ENCODE measurements at places on chromosomes 12 and 14.

DNA sequence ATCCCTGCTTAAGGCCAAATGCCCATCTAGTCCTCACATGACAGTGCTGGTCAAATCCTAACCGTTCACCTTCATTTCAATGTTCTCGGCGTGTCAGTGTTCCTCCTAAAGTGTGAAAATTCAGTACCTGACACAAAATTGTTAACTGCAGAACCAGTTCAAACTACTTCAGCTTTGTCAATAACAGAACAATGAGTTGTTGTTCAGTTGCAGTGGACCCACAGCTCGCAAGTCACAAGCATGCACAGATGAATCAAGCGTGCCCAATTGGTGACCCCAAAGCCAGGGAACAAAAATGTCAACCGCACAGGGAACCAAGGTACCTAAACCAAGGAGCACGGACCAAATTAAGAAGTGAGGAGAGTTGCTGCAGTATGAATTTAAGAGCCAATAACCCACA, 23.2 kb downstream of the NRDE2 start:
- no peak for DNase-seq

- no peak for DNase-seq
Observed at GRCh38 chr12:54038871-54039414, 6.1 kb downstream of the HOXC5 start.

- no peak for DNase-seq
Observed at GRCh38 chr12:118488034-118488433, 111.7 kb downstream of the SUDS3 start.

GRCh38 chr14:105474483-105475268, at the start of gene CRIP2:
Gene CRIP2, plus strand, starts transcription at chr14:105474821. Its CDS starts 42 bp downstream, at chr14:105474863.
- no peak for DNase-seq

- DNase-seq = no peak
Observed at GRCh38 chr12:73308747-73309146, 1036.6 kb downstream of the TRHDE start.

GRCh38 chr12:116700066-116700465, 37.8 kb downstream of the SPRING1 start:
- no peak for DNase-seq

GRCh38 chr12:13537623-13538022, 341.1 kb downstream of the EMP1 start:
- DNase-seq = no peak

GRCh38 chr12:128682548-128683275, 141.0 kb downstream of the SLC15A4 start:
- no peak for DNase-seq

- no peak for DNase-seq
Observed at GRCh38 chr14:68719634-68720384, 73.1 kb downstream of the ZFP36L1 start.

DNA sequence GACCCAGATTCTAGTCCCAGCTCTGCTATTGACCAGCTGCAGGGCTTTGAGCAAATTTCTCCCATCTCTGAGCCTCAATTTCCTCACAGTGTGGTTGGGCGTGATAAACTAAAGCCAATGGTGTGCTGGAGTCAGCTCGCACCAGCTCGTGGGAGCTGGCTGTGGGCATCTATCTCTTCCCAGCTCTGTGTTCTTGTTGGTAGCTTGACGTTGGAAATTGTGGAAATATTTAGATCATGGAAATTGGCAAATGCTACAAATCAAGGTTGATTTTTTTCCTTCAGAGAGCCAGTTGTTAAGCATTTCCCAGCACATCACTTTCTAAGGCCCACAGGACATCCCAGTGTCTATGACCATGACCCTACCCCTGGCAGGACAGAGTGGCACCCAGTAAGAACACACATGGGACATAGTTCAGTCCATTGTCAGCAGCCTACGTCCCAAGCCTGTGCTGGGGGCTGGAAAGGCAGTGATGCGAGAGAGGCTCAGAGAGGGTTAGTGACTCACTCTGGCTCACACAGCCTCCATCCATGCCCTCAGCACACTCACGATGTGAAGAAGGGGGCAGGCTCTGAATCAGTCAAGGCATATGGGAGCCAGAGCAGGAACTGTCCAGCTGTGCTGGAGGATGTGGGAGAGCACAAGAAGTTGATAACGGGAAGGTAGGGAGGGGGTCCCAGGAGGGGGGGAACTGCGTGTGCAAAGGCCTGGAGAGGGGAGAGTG, 77.6 kb downstream of the LGMN start:
- no peak for DNase-seq

- DNase-seq = no peak
Observed at GRCh38 chr12:20305470-20305869, 62.9 kb upstream of the PDE3A start.

DNA sequence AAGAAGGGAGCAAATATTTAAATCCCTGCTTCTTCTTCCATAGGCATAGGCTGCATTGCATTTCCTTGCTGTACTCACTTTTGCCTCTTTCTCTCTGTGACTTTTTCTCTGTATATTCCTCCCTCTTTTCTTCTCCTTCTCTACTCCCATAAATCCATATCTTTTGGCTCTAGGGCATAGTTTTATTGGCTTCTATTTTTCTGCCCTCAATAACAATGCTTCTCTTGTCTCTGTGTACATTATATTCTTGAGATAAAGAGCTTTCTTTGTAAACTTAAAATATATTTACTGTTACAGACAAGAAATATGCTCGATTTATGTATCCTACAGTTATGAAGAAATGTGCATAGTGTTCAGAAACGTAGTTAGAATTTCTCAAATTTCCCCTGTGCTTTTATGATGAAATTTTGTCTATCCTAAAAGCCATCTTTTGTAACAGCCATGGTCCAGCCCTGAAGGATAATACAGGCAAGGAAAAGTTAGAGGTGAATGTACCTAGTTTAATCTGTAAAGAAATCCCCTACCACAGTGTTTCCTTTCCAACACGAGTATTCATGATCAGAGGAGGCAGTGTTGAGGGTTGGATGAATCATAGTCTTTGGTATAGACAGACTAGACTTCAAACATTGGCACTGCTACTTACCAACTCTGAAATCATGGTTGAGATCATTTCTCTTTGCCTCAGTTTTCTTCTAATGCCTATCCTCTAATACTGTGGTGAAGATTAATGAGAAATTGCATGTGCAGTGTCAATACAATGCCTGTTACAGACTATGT, 173.3 kb upstream of the FAR2 start:
- DNase-seq = no peak

GRCh38 chr12:15092826-15093225, 120.0 kb downstream of the PDE6H start:
- no peak for DNase-seq

GRCh38 chr12:77590306-77590705, 240.4 kb upstream of the NAV3 start:
- no peak for DNase-seq

- DNase-seq = no peak
Observed at GRCh38 chr12:15613981-15614380, 175.2 kb downstream of the EPS8 start.

DNA sequence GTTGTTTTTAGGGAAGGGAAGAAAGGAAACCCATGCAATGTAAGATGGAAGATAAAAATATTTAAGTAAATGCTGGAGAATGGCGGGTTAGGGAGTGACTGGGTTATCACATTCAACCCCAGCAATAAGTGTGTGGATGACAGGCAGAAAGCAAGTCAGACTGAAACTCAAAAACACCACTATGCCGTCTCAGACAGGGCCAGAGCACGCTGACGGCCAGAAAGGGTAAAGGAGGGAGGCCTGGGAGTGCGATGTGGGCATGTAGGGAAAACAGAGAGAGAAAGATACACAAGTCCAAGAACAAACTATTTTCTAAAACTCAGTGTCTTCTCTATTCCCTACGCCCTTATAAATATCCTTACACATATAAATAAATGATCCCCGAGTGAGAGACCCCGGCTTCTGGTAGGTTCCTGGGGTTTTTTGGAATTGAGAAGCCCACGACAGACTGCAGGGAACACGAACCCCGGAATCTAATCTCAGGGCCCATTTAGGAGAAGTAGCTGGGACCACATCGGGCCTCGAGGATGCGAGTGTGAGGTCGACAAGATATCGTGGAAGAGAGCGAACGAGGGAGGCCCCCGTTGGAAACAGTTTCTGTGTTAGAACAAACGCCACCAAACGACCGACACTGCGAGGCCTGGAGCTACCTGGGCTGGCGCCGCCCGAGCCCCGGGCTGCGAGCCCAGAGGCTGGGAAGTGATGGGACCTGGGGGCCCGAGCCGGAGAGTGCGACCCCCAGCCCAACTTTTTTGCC, 735 bp upstream of the OTX2 start:
- DNase-seq = no peak

- no peak for DNase-seq
Observed at GRCh38 chr14:31360919-31361662, 59.3 kb downstream of the HEATR5A start.

DNA sequence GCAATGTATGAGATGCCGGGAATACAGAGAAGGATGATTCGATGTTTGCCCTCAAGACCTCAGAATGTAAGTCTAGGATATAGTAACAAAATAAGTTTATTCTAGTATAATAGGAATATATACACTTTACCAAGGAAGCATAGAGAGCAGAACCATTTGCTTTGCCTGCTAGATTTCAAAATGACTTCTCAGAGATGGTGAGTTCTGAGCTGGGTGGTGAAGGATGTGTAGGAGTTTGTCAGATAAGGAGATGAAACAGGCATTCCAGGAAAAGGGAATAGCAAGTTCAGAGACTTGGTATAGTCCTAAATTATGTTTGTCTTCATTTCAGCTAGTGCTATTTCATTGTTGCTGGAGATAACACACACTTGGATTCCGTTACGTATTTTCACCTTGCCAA, 655.9 kb downstream of the DIO2 start:
- no peak for DNase-seq

GRCh38 chr14:95486875-95487668, 29.4 kb downstream of the SYNE3 start:
- no peak for DNase-seq

- no peak for DNase-seq
Observed at GRCh38 chr14:68580671-68581070, 212.2 kb downstream of the ZFP36L1 start.

- DNase-seq = no peak
Observed at GRCh38 chr12:72179841-72180240, 92.3 kb upstream of the TRHDE start.

- DNase-seq = no peak
Observed at GRCh38 chr12:119195256-119195655, 16.5 kb downstream of the HSPB8 start.

DNA sequence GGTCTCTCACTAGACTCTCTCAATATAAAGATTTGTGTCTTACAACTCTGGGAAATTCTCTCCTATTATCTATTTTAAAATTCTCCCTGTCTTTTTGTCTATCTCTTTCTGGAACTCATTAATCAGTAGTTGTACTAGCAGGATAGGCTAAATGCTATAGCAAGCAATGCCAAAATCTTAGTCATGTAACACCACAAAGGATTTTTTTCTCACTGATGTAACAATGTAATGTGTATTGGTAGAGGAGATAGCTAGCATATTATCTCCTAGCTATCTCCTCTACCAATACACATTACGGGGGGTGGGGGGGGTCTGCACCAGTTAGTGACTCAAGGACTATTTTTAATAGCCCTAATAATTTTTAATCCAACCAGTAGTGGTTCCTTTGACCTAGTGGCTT, 225.4 kb downstream of the KLHL28 start:
- DNase-seq = no peak

DNA sequence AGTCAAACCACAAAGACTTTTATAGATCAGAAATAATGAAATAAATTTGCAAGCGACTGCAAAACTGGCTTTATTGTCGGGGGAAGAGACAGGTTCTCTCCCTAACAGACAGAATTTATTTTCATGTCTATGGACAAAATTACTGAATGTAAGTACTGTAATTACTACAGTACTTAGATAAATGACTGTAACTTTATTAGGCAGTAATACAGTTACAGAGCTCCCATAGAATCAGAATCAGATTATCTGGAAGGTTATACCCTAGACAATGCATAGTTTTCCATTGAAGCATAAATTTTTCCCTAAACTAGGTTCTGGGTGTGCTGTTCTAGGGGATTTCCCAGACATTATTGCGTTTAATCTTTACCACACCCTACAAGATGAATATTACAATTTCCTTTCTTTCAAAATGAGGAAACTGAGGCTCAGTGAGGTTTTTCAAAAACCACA, 114.2 kb downstream of the C12orf75 start:
- no peak for DNase-seq

GRCh38 chr12:13208533-13209435, 12.3 kb downstream of the EMP1 start:
- DNase-seq = no peak

- DNase-seq = no peak
Observed at GRCh38 chr12:95100264-95101190, 27.1 kb upstream of the NR2C1 start.

DNA sequence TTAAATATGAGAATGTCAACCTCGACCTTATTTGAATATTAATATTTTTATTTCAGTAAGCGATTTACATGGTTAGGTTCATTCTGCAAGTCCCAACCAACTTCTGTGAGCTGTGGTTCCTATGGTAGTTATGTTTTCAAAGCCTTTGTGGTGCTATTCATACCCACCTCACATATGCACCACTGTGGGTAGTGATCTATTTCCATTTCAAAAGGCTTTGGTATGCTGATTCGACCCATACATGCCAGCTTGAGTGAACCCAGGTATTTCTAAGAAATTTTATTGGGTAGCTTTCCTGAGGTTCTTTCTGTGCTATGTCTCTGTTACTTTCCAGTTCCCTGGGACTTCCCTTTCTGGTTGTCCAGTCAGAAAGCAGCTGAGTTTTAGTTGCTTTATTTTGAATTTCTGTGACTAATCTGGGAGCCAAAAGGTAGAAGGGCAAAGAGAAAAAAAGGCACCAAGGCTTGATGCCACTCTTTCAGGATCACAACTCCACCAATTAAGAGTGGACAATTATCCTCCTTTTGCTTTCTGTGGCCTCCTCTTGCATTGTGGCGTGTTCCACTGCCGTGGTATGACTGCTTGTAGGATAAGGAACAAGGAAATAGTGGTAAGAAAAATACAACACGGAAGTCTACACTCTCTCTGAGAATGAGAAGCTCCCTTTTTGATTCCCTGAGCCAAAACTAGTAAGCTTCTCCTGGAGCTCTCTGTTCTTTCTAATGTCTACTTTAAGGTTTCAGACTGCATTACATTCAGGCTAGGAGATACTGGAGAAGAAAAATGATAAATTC, 729.1 kb downstream of the NOVA1 start:
- DNase-seq = no peak

GRCh38 chr12:14689996-14690395, 6.4 kb downstream of the GUCY2C start:
- no peak for DNase-seq

GRCh38 chr12:541676-542324, 82.1 kb downstream of the B4GALNT3 start:
- no peak for DNase-seq
